Stimulated activated CD4-positive, alpha-beta T cell treated with anti-CD3 and anti-CD28 coated beads, Interleukin-2, amount 100 ng/mL, for 24 hours (primary cell): ENCODE measurements at places on chromosomes 2 and 18.

GRCh38 chr2:119758881-119759450 lies 756 bp upstream of the PTPN4 start:
- no peak for DNase-seq

DNA sequence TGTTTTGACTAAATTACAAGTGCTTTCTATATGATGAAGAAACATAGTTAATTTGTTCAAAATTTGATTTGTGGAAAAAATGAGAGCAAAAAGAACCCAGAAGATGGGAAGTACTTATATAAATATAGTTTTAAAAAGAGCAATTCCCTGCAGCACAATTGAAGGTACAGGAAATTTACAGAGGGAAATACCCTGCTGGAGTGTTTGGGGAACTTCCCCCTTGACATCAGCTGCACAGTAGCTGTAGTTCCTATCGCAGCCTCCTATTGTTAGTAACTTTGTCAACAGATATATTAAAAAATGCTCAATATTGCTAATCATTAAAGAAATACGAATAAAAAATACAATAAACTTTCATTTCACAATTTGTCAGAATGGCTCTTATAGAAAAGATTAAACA lies 1118.8 kb upstream of the ZEB2 start:
- no peak for DNase-seq

DNA sequence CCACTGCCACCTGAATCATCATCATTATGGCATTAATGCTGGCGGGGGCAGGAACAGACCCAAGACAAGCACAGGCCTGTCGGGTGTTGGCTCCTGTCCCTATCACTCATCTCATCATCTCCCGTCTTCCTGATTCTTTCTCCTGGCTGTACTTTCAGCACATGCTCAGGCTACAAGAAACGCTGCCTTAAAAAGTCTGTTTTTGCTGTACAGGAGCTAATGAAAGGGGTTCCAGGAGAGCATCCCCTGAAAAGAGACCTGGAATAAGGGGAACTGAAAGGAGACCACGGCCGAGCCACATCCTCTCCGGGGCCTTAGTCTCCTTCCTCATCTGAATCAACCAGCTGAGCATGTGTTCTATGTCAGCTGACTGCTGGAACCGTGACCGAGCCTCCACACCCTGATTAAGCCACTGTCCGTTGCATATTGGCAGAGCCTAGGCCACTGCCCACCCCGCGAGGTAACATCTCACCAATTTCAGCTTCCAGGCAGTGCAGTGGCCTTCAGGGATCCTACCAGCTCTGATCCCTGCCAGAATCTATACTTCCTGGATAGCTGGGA lies 62.6 kb downstream of the DNMT3A start:
- DNase-seq: no peak

GRCh38 chr2:29954316-29954715 lies 32.9 kb upstream of the ALK start:
- DNase-seq: no peak

DNA sequence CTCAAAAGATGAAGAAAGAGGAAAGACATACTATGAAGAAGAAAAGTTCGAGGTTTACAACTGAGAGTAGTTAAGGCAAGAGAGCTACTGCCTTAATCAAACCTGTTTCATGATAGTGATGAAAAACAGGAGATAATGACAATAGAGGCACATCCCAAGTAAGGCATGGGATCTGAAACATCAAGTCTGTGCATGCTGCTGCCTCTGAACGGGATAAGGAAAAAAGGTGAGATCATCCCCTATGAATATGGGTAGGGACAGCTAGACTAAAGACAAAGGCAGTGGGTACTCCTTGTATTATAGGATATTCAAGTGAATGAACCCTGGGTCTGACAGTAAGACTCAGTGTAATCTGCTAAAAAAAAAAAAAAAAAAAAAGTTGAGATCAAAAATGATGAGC lies 3.0 kb downstream of the EXOC6B start:
- no peak for DNase-seq

GRCh38 chr18:59123588-59124369 lies 15.9 kb upstream of the SEC11C start:
- DNase-seq: peak; percentile 16

DNA sequence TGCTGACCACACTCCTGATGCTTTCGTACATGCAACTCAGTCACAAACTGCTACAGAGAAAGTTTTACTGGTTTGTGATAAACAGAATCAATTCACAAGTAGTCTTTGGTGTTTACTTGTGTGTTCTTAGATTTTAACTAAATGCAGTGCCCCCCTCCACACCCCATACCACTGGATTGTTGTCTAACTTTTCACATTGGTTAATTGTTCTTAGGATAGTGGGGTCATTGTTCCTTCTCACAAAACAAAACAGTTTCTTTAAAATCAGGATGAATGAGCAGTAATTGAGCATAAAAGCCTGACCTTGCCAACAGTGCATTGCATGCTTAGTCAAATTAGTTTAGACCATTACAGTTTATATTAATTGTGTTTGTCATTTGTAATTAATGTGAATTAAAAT lies 14.1 kb upstream of the PNPT1 start:
- no peak for DNase-seq

- no peak for DNase-seq
These were observed 88.1 kb upstream of the ASAP2 start for GRCh38 chr2:9118383-9118960.
